Neuronal stem cell (in vitro differentiated cells): ENCODE measurements at places on chromosomes 16 and 17.
A peak's percentile ranks its signal among the peaks of the same experiment; 100 is the strongest.

GRCh38 chr17:2860045-2860444 is 63.8 kb downstream of the RAP1GAP2 start:
- H3K4me1 ChIP-seq: no peaks in the 10 kb centered on the region
- no peak overlapping the region for H3K27ac ChIP-seq
- H3K4me3 ChIP-seq: no peak overlapping the region

DNA sequence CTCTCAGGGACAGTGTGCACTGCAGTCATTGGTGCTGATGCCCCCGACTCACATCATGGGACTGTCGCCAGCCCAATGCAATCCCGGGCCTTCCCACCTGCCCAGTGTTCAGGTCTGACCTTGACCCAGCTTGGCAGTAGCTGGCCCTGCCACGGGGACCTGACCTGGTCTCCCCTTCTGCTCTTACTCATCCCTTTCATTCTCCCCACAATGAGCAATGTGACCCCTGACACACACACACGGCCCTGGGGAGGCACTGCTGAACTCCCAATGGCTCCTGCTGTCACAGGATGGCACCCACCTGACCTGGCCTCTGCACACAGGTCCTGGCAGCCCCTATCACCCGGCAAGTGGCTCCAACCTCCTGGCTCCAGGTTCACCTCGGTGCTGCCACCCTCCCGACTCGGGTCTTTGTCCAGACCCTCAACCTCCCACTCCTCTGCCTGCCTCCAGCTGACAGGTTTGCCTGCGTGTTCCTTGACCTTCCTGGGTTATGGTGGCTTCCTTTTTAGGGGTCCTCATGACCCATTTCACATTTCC is 6.6 kb downstream of the CD300C start:
- H3K4me3 ChIP-seq: no peak overlapping the region
- H3K36me3 ChIP-seq: no peaks in the 10 kb centered on the region
- H3K27ac ChIP-seq: no peak overlapping the region

- no peaks in the 10 kb centered on the region for H3K4me1 ChIP-seq
- H3K36me3 ChIP-seq: peaks cover 4% of the 10 kb centered on the region
- H3K27ac ChIP-seq: no peak overlapping the region
- H3K27me3 ChIP-seq: no peaks in the 10 kb centered on the region
- DNase-seq: no peak
- no peak overlapping the region for H3K4me3 ChIP-seq
These were observed 10.9 kb downstream of the RABEP2 start for GRCh38 chr16:28913946-28914724.

- peaks cover 22% of the 10 kb centered on the region for H3K4me1 ChIP-seq
- DNase-seq: no peak
- H3K27ac ChIP-seq: no peak overlapping the region
- H3K36me3 ChIP-seq: peaks cover 49% of the 10 kb centered on the region
- no peak overlapping the region for H3K4me3 ChIP-seq
- H3K27me3 ChIP-seq: no peaks in the 10 kb centered on the region
These were observed 65.0 kb downstream of the AMFR start for GRCh38 chr16:56360117-56361008.

DNA sequence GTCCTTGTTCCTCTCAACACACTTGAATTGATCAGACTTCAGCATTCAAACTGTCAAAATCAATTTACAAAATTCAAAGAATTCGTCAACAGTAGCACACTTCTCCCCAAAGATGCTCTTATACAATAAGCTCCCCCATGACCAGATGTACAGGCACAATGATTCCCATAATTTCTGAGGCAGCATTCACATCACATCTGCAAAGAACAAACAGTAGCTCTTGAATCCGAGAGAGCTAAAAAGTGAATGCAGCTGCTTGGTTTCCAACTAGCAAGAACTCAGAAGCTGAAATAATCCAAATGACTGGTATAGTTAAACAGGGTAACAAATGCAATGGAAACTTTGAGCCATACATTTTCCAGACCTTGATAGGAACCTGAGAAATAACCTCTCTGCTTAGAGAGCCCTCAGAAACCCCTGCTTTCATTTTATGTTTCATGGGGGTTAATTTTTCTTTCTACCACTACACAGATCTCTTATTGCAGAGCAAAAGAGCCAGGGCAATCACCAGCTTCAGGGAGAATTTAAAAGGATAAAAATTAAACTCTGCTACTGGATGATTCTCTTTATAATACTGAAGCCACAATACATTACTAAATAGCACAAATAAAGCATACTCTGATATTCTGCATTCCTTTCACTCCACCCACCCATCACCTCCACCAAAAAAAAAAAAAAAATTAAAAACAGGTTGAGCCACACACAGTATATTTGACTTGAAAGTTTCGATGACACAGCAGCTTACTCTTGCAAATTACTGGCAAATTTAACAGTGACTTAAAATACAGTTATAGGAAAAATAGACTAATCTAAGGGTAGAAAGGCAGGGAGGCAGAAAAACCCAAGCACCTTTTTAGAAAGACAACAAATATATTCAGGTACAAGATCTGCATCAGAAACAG is 23.1 kb upstream of the TMEM97 start:
- no peak for DNase-seq
- H3K36me3 ChIP-seq: no peaks in the 10 kb centered on the region

GRCh38 chr16:82527101-82527500 is 99.7 kb upstream of the CDH13 start:
- H3K36me3 ChIP-seq: no peaks in the 10 kb centered on the region
- no peaks in the 10 kb centered on the region for H3K4me1 ChIP-seq
- DNase-seq: no peak
- H3K27ac ChIP-seq: no peak overlapping the region

DNA sequence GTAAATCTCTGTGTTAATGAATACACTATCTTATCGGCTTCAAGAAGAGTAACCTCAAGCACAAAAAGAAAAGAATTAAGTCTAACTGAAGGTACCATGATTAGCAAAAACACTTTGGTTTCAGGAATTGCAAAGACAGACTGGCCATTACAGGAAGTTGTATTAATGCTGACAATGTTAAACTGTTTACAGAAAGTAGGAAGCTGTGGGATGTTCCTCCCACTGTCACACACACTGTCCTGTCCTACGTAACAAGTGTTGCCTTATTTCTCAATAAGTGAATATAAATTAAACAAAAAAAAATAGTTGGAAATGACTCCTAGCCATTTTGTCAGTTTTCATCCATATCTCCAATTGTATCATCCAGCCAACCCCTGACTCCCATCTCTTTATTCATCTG is 8.6 kb downstream of the GNA13 start:
- DNase-seq: no peak
- no peak overlapping the region for H3K27ac ChIP-seq
- H3K4me3 ChIP-seq: no peak overlapping the region
- no peaks in the 10 kb centered on the region for H3K4me1 ChIP-seq
- no peaks in the 10 kb centered on the region for H3K27me3 ChIP-seq

DNA sequence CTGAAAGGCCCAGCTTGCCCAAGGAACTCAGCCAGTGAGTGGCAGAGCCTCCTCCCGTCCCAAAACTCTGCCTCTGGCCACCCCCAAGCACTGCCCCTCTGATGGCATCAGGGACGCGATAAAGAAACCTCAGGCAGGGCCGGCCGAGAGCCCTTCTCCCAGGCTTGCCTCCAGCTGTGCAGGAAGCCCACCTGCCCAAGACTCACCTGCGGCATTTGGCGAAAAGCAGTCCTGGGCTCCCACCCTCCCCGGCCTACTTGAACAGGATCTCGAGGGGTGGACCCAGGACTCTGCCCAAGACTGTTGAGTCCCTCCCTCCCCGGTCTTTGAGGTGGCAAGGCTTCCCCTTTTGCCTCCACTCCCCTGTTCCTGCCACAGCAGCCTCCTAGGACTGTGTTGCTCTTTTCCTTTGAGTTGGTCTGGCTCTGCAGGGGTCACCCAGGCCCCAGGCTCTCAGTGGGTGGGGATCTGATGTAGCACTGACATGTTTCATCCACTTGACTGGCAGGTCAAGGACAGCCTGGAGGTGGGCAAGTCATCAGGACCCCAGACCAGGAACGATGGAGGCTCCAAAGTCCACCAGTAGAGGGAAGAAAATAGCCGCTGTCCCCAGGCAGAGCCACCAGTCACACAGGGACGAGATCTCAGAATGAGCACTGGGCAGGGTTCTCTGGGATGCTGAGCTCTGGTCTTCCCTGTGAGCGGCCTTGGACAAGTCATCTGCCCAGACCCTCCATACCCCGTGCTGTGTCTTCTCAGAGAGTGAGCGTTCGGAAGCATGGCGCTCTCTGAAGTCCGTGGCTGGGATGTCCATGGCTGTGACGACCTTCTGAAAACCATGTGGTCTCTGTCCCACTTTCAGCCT is 111.0 kb upstream of the TNRC6C start:
- no peak for DNase-seq
- H3K27ac ChIP-seq: no peak overlapping the region
- H3K36me3 ChIP-seq: no peaks in the 10 kb centered on the region
- no peaks in the 10 kb centered on the region for H3K4me1 ChIP-seq

GRCh38 chr16:72502594-72503005 is 330.6 kb upstream of the PMFBP1 start:
- H3K4me1 ChIP-seq: peaks cover 9% of the 10 kb centered on the region
- peaks cover 4% of the 10 kb centered on the region for H3K36me3 ChIP-seq
- H3K4me3 ChIP-seq: no peak overlapping the region
- H3K27me3 ChIP-seq: no peaks in the 10 kb centered on the region

DNA sequence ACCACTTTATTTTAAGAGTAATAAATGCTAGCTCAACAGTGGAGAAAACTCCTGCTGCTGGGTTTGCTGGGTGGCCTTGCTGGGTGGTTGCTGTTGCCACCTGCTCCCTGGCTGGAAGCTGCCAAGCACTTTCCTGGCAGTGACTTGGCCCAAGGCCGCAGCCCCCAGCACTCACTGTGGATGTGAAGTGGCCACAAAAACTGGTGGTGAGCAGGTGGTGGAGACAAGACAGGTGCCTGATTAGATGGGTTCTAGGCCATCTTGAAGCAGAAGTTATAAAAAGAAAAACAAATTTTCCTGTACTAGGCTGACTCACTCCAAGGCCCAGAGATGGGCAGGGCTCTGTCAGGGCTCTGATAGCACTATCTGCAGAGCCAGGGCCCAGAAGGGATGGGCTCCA is 224.7 kb upstream of the NLRP1 start:
- H3K4me3 ChIP-seq: no peak overlapping the region
- no peaks in the 10 kb centered on the region for H3K27me3 ChIP-seq
- no peak for DNase-seq
- no peaks in the 10 kb centered on the region for H3K4me1 ChIP-seq

DNA sequence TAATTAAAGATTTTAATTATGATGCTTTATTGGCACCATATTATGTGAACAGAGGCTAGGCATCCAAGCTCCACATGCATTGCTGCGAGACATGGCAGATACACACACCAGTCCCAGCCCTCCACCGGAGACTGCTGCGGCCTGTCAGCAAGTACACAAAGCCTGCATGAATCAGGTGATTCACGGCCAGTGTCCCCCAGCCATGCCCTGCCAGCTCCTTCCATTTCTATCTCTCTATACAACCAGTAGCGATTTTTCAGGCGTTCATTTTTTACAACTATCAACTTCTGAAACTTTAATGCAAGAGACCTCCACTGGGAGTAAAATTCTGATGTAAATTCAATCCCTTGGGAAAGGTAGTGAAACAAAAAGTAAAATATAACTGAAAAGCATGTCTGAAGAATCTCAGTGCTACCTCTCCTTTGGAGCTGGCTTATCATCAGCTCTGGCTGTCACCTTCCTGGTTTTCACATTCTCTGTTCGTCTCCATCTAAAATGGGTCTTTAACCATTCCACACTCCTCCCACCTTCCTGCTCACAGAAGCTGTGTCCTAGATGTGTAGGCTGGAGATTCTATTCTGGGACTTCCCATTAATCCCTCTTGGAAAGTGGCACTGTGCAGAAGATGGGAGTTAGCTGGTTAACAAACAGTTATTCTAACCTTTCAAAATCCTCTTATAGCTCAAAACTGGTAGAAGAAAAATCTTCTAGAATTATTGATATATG is 32.2 kb downstream of the HS3ST3A1 start:
- H3K4me3 ChIP-seq: no peak overlapping the region
- no peaks in the 10 kb centered on the region for H3K27me3 ChIP-seq
- H3K27ac ChIP-seq: no peak overlapping the region

DNA sequence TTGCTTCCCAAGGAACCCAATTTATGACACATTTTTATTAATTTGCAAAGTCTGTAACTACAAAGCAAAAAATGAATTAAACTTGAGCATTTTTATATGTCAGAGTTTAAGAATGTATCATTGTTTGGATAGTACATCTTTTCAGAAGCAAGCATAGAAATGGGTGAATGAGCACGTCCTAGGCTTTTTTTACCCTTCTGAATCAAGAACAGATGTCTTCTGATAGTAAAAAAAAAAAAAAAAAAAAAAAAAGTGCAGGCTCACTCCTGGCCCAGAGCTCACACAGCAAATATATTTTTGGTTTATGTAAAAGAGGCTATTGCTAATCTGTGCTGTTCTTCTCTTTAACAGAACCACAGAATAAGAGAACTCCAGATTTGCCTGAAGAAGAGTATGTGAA is 6.3 kb downstream of the TERF2IP start:
- H3K27me3 ChIP-seq: no peaks in the 10 kb centered on the region
- H3K27ac ChIP-seq: no peak overlapping the region
- DNase-seq: no peak
- peaks cover 1% of the 10 kb centered on the region for H3K4me1 ChIP-seq
- peaks cover 78% of the 10 kb centered on the region for H3K36me3 ChIP-seq
- H3K4me3 ChIP-seq: no peak overlapping the region

DNA sequence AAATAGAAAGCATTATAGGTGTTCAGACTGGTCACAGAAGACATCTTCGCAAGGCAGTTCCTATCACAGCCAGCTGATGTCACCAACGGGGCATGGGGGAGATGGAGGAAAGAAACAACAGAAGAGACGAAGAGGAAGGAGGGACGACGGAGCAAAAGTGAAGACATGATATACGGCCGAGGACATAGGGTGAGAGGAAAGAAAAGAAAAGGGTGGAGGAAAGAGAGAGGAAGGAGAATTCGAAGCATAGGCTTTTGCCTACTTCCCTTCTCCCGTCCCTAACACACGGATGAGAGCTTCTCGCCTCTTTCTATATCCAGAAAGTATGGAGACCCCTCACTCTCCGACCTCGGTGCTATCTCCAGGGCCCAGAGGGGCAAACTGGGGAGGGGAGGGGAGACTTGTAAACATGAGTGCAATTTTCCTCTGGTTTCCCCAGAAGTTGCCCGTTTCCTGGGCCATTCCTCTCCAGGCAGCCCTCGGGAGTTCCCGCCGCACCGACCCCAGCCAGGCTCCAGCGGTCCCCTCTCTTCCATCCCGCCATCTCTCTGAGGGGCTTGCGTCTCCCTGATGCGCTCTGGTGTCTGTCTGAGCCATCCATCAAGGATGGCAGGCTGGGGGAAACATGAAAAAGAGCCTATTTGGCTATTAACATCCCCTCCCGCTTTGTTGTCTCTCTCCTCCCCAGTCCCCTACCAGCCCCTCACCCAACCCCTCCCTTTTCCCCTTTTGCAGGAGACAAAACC is 26.0 kb downstream of the COPZ2 start:
- no peak for DNase-seq
- H3K36me3 ChIP-seq: no peaks in the 10 kb centered on the region
- no peaks in the 10 kb centered on the region for H3K27me3 ChIP-seq
- peaks cover 47% of the 10 kb centered on the region for H3K4me1 ChIP-seq
- peak overlapping the region; percentile 64 for H3K4me3 ChIP-seq

GRCh38 chr16:48824271-48824670 is 214.3 kb upstream of the N4BP1 start:
- H3K27me3 ChIP-seq: no peaks in the 10 kb centered on the region
- H3K27ac ChIP-seq: no peak overlapping the region
- no peak overlapping the region for H3K4me3 ChIP-seq
- no peaks in the 10 kb centered on the region for H3K36me3 ChIP-seq
- no peaks in the 10 kb centered on the region for H3K4me1 ChIP-seq
